Fibroblast of the aortic adventitia (primary cell): ENCODE measurements at places on chromosomes 1 and 21. TPM values are rescaled to one million over a fixed set of nuclear protein-coding genes. Genes with fewer than 3 reads are reported as not detected.

Gene DMBX1
- not detected in 2 replicates for total RNA-seq

Gene CLCA4
- total RNA-seq, result not detected in 2 replicates

Gene CELA2B
- not detected in 2 replicates for total RNA-seq

Gene PLA2G2A
- 0.27 TPM in 1 of 2 replicates, not detected in the other for total RNA-seq

Gene ENTREP3
- total RNA-seq, result 9.0 and 9.3 TPM in 2 replicates

Gene HPDL
- 1.1 and 1.4 TPM in 2 replicates for total RNA-seq
